ENCODE measurements at places on chromosomes 5 and 9.

- no peak for DNase-seq
Observed at GRCh38 chr9:93081931-93082330, 14.1 kb upstream of the CARD19 start.

GRCh38 chr5:137320056-137321045, 178.8 kb downstream of the SPOCK1 start:
- peak; percentile 34 for DNase-seq

DNA sequence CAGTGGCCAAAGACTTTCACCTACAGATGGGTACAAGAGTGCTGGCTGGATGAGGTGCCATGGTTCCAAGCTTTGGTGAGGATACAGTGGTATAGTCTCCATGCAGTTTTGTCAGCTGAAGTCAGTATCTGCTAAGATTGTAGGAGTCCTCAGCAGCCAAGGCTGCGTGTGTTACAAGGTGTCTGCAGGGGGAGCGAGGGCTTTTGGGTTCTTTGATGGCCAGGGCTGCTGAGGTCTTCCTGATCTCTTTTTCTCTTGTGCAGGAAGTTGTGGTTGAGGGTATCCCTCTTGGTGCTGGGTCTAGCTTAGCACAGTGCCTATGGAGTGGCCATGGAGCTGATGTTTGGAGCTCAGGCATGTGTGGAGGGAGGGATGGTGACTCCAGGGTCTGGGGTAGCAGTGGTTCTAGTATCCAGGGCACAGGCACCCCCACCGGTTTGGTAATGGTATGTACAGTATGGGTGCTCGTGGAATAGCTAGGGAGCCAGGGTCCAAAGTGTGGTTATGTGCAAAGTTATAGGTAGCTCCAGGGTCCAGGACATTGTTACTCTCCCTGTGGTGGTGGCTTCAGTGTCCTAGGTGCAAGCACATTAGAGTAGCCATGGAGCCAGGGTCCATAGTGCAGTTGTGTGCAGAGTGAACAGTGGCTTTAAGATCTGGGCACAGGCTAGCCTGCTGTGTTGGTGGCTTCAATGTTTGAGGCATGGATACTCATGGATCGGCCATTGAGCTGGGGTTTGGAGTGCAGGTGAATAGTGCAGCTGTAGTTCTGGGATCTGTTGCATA, 36.7 kb downstream of the CNTLN start:
- no peak for DNase-seq

- peak; percentile 38 for DNase-seq
Observed at GRCh38 chr9:38621434-38622287, 1.3 kb upstream of the ANKRD18A start.

- peak; percentile 63 for DNase-seq
Observed at GRCh38 chr9:136769710-136770191, 5.4 kb upstream of the LCN15 start.

DNA sequence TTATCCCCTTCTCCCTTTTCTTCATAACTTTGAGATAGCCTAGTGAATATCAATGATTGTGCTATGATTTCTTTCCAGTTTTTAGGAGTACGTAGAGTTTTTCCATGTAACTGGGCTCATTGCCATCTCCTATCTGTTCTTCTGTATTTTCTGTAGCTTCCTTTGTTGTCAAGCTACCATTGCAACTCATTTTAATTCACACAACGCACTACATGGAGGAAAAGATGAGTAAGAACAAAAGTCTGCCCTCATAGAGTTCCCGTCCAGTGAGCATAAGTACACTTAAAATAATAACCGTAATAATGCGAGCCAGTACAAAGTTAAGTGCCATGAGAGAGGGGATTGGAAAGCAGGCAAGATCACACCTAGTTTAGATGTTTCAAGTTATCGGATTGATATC, 177.7 kb downstream of the PAM start:
- no peak for DNase-seq

GRCh38 chr5:54742417-54742891, 224.9 kb downstream of the SNX18 start:
- DNase-seq = no peak

GRCh38 chr5:134132372-134133187, 18.1 kb downstream of the TCF7 start:
- peak; percentile 78 for DNase-seq

DNA sequence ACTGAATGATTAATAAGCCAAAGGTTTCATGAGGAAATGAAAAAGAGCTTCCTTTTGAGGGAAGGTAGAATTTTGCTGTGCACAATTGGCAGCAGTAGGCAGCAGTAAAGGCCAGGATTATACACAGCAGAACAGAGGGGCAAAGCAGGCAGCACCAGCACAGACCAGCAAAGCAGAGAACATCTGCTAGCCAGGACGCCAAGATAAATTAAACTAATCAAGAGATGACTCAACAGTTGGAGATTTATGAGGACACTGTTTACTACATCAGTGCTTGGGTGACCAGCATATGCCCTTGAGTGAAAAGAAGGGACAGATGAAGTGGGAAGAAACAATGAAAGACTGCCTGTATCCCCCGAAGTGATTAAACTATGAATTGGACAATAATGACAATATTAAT, 871.4 kb upstream of the CDH10 start:
- DNase-seq = no peak

DNA sequence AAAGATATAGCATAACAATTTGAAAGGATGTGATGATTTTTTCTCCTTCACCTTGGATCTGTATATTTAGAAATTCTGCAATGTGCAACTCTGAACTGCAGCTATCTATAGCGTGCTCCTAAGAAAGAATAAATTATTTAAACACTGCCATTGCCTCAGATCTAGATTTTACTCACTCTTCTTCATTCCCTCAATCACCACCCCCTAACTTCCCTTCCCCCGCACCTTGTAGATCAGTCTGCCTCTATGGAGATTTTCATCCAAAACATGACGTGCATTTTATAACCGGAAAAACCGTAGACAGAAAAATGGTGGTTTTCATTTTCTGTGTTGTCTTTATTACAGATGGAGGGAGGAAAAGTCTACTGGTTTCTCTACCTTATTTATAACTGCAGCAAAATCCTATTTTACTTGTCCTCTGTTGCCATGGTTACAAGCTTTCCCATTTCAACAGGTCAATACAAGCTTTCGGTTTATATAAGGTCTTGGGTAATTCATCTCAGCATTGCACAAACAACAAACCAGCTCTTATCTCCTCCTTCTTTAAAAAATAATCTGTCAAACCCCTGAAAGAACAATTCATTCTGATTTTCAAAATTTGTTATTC, 480.0 kb downstream of the TAF11L14 start:
- DNase-seq = no peak

GRCh38 chr9:70484232-70485130, 70.0 kb upstream of the KLF9 start:
- DNase-seq = no peak

DNA sequence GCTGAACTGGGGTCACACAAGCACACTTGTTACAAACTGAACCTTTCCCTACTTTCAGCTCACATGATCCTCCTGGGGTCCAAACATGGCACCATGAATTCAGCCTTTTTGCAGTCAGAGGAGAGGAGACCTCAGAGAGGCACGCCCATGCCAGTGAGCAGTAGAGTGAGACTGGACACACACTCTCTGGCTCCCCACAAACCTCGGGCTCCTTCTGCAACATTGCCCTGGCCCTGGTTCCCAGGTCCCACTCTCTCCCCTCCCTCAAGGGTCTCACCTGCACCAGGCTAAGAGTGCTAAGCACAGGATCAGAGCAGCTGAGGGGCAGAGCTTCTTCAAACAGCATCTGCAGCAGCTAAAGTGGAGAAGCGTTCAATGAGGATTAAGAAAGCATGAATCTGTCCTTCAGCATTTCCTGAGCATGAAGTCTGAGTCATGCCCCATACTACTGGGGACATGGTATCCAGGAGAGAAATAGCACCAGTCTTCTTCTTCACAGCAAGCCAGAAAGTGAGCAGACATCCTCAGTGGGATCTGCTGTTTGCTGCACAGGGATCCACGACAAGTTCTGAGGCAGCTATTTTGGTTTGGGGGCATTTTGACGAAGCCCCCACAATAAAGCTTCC, 27.2 kb downstream of the SLC35A4 start:
- no peak for DNase-seq
